ENCODE measurements at places on chromosomes 1 and 21.

DNA sequence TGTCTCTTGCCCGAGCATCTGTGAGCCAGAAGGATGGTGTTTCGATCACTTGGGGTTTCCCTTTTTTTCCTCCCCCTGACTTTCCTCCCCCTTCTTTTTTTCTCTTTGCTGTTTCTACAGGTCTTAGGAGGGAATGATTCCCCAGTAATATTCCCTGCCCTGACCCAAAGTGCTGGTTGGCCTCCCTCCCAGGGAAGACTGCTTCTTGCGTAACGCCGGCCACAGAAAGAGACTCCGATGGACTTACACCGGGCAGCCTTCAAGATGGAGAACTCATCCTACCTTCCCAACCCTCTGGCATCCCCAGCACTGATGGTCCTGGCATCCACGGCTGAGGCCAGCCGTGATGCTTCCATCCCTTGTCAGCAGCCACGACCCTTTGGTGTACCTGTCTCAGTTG, 6.8 kb downstream of the RNF220 start:
- DNase-seq, result no peak

GRCh38 chr1:5340560-5341130, 651.6 kb downstream of the NPHP4 start:
- no peak for DNase-seq

DNA sequence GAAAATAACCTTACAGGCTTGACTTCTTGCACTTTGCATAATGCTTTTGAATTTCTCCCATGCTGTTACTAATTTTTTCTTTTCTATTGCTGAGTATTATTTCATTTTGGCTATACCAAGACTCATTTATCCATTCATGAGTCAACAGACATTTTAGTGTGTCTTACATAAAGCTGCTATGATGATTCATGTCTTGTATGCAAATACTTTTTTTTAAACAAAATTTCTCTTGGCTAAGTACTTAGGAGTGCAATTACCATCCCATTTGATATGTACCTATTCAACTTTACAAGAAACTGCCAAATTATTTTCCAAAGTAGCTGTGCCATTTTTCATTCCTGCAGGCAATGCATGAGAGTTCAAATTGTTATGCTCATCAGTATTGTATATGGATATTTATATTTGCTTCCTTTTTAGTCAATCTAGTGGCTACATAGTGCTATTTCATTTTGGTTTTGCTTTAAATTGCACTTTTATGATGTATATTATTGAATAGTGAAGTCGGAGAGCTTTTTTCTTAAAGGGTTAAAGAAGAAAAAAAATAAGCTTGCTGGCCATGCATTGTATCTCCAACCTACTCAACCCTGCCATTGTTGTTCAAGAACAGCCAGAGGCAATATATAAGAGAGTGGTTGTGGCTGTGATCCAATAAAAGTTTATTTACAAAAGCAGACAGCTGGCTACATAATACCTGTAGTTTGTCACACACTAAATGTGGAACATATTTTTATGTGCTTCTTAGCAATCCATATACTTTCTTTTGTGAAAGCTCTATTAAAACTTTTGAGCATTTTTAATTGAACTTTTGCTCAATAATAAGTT, 862.8 kb downstream of the KCNT2 start:
- no peak for DNase-seq

DNA sequence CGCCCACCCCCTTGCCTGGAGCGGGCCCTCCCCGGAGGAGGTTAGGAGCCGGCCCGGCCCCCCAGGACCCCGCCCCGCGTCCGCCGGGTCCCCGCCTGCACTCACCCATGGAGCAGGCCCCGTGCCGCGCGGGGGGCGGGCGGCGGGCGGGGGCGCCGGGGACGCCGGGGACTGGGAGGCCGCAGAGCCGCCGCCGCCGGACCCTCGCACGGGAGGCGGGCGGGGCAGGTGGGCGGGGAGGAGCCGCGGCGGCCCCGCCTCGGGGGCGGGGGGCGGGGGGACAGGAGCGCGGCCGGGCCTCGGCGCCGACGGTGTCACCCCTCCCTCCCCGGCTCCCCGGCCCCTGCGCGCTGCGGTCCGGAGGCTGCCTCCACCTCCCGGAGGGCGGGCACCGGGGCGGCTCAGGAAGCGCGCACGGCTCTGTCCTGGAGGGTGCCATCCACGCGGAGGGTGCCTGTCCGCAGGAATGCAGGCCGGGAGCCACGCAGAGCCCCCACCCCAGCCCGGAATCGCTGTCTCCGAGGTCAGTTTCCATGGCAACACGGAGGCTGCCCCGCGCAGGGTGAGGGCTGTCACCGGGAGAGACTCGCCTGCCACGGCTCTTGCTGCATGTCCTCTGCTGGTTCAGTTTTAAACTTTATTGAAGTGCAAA, 5.9 kb upstream of the PLEKHG5 start:
- DNase-seq, result no peak

DNA sequence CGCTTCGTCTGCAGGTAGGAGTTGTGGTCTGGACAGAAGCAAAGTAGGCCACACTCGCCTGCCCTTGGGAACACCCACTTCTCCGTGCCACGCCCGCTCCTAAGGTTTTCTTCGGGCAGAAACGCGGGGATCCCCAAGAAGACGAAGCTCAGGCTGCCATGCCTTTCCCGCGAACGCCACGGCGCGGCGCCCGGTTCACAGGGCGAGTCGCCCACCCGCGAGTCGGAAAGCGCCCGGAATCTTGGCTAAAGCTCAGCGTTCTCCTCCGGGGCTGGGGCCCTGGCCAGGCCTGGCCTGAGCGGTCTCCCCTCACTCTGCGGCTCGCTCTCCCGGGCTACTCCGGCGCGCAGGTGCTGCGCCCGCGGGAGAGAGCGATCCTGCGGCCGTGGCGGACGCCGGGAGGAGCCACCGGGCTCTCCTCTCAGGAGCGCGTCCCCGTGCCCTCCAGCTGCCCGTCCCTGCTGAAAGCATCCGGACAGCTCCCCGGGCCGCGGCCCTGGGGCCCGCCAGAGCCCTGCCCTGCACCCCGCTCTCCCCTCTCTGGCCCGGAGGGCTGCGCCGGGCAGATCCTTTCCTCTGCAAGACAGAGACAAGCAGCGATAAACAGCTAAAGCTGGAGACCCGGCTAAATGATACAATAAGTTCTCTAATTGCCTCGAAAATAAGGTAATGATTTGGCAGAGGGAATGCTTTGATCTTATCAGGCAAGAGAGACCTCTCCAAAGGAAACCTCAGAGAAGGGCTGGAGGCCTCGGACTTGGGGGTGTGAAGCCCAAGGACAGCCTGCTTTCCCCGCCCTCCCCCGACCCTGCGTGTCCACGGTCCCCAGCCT, 6.7 kb upstream of the WNT2B start:
- peak; percentile 11 for DNase-seq

- no peak for DNase-seq
Observed at GRCh38 chr21:40829791-40830190, 17.2 kb downstream of the DSCAM start.

GRCh38 chr21:26943921-26944320, 23.0 kb downstream of the ADAMTS5 start:
- DNase-seq, result no peak

DNA sequence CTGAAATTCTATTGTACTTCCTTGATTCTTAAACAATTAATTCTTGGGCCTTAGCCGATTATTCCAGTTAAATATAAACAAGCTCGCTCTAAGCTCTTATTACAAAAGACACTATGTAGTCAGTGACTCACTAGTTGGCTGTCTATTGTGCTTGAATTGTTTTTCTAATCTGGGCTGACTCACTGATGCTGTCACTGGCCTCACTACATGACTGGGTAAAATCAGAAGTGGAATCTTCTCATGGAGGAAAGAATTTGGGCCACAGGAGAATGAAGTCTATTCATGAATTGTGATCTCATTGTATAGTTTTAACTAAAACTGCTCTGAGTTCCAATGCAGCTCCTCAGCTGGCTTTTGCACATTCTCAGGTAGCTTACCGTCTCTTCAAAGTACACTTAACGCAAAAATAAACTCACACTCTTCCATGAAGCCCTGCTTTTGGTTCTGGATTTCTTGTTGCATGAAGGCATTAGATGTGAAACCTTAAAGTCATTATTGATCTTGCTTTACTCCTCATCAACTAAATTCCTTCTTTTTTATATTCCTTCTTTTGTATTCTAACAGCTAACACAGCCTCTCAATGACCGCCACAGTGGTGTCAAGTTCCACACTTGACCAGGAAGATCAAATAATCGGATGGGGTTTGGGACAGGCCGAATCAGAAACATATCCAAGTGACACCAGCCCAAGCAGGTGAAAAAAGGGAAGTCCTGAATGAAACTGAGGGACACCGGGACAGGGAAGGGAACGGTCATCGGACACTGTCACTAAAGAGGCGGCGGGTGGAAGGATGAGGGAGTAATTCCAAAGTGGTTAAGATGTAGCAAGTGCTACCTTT, 80.9 kb upstream of the LBR start:
- peak; percentile 64 for DNase-seq

GRCh38 chr1:14017531-14017961, 317.6 kb downstream of the PRDM2 start:
- no peak for DNase-seq

DNA sequence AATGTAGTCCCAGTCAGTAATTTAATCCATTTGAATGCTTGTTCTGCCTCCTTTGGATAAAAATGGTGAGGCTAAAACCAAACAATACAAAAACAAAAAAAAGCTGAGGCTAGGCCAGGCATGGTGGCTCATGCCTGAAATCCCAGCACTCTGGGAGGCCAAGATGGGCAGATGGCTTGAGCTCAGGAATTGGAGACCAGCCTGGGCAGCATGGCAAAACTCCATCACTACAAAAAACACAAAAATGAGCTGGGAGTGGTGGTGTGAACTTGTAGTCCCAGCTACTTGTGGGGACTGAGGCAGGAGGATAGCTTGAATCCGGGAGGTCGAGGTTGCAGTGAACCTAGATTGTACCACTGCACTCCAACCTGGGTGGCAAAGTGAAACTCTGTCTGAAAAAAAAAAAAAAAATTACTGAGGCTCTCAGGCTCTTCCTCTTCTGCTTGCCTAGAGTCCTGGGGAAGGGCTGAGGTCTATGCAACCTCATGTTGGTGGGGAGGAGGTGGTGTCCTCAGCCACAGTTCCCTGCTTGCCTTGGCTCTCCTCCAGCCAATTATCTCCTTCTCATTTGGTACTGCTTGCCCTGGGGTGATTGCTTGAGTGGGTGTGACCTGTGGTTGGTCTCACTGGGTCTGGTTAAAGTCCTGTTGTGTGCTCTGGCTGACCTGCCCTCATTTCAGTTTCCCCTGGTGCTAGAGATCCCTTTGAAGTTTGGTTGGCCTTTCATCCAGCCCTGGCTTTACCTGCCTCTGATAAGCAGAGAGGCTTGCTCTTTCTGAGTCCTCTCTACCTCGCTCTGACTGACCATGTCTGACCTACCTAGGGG, 20.9 kb downstream of the S1PR1 start:
- peak; percentile 72 for DNase-seq

- DNase-seq, result no peak
Observed at GRCh38 chr1:28111157-28111556, 22.7 kb upstream of the EYA3 start.

DNA sequence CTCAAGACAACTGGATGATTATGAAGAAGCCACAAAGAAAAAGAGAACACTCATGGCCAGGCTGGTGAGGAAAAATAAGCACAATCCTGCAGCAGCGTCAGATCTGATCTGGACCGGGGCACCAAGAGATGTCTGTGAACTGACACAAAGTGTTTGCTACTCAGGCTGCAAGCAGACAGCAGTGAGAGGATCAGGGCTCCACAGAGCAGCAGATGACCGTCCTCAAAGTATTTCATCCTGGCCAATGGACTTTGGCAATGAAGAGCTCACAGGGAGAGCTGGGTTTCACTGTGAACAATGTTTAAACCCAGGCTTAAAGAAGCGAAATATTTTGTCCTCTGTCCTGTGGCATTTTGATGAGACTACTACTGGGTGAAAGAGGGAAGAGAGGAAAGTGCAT, 299.2 kb downstream of the GPATCH2 start:
- no peak for DNase-seq

- no peak for DNase-seq
Observed at GRCh38 chr21:40054403-40054802, 187.2 kb downstream of the PCP4 start.

DNA sequence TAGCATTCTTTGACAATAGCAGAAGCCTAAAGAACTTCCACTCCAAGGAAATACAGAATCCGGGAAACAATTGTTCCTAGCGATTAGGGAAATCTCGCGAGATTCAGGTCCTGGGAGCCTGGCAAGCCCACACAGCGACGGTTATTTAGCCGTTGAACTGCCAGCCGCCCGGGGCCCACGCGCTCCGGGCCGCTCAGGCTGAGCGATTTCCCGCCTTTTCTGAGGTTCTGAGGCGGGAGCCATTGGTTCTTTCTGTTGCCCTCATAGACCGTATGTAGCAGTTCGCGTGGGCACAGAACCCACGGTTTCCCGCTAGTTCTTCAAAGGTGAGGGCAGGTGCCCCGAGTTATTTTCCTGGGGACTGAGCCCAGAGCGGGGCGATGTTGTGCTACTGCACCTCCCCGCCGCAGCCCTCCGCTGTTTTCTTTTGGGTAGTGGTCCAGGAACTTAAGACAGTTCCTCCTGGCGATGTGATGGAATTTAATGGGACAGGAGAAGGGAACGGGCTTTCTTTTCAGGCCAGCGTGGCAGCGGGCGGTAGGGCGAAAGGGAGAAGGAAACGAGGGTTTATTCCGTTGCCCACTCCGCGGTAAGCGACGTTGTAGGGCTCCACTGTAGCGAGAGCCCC, at the start of gene SYCP1:
TSS of gene SYCP1 (plus strand) at position 171 of the 628 bp plus-strand sequence. CDS start 602 bp downstream, outside the sequence.
- DNase-seq, result no peak

GRCh38 chr1:98044766-98045165, 123.9 kb upstream of the DPYD start:
- DNase-seq, result no peak

DNA sequence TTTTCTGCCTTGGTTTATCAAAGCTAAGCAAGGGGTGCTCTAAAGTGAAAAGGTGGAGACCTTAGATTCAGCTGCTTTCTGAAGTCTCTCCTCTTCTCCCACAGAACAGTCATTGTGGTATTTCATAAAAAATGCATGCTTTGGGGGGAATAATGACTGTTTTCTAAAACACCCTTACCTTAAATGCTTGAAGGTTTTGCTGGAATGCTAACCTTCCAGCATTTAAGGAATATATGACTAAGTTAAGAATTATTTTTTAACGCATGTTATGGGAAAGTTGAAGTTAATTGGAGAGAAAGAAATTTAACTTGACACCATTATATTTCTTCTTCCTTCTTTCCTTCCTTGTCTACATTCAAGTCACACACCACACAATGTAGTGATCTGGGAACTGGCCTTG, 162.5 kb downstream of the ROR1 start:
- DNase-seq, result no peak

DNA sequence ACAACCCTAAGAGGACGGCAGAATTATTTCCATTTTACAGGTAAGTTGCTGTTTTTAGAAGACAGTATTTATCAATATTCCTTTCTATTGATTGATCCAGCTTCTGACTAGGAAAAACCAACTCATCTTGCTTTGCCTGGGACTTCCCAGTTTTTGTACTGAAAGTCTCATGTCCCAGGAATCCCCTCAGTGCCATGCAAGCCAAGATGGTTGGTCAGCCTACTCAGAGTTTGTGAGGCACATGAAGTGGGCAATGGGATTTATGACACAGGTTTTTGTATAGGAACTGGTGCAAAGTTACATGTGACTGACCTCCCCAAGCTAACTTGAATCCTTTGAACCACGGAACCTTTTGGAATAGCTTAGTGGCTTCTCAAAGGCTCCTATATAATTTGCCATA, 45.5 kb downstream of the GNG12 start:
- no peak for DNase-seq

GRCh38 chr21:44919913-44920693, 596 bp downstream of the ITGB2 start:
- no peak for DNase-seq

- no peak for DNase-seq
Observed at GRCh38 chr1:212237651-212238050, 47.6 kb upstream of the PPP2R5A start.
